ENCODE measurements at places on chromosomes 16 and 17.

DNA sequence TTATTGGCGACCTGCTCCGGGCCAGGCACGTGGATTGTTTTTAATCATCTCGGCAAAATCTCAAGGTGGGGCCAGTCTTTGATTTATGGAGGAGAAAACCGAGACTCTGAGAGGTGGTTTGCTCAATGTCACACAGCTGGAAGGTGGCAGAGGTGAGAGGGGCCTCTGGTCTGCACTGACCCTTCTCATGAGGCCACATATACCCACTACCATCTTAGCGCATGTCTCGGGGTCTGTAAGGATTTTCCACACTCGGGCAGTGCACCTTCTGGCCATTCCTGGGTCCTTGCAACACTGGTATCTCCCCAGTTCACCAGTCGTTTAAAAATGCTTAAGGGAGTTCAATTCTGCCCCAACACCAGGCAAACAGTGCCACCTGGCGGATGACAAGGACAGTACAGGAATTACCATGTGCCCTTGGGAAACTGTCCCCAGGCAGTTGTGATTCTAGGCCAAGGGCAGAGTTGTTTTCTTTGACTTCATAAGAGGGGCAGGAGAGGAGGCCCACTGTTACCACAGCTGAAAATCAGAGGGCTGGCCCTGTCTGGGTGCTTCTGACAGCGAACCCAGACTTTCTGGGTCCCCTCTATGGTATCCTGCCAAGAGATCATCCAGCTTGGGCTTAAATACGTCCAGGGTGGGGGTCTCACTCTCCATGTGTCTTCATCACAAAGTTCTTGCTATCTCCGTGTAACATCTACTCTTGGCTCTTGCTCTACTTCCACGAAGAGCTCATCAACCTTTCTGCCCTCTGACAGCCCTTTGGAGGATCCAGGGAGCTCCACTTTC, 39.4 kb upstream of the RAI1 start:
- peak; percentile 76 for DNase-seq

GRCh38 chr17:20256144-20256543, 211.2 kb downstream of the LGALS9B start:
- DNase-seq: no peak

DNA sequence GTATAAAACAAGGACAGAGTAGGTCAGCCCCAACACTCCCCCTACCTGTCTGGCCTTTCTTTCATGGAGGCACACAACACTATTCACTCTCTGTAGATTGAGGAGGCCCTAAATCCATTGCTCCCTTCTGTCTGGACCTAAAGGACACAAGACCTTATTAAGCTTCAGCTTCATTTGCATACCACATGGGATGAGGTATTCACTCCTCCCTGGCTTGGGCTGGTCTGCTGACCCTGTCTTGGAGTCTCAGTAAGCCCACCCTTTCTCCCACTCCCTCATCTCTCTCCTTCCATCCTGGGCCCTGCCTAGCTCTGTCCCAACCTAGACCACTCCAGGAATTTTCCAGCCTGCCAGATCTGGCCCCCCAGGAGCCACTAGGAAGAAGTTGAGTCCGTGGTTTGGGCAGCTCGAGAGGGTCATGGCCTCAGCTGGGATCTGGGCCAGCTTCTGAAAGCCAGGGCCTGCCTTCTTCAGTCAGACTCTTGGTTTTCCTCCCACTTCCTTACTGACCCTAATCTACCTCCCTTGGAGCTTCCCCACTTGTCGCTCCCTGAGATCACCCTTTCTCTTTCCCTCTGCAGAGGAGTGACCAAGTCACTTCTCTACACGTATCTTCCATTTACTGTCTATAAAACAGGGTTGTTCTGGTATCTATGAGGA, 6.5 kb upstream of the LLGL1 start:
- DNase-seq: peak; percentile 38

GRCh38 chr16:69440250-69440649, 15.8 kb downstream of the CYB5B start:
- DNase-seq: no peak

GRCh38 chr17:78717431-78717980, 64.6 kb downstream of the CYTH1 start:
- peak; percentile 49 for DNase-seq
